T-cell (primary cell): ENCODE measurements at places on chromosomes 12 and 14.
A peak's percentile ranks its signal among the peaks of the same experiment; 100 is the strongest.

GRCh38 chr12:25960961-25961360 is 2.5 kb downstream of the RASSF8 start:
- DNase-seq = no peak

DNA sequence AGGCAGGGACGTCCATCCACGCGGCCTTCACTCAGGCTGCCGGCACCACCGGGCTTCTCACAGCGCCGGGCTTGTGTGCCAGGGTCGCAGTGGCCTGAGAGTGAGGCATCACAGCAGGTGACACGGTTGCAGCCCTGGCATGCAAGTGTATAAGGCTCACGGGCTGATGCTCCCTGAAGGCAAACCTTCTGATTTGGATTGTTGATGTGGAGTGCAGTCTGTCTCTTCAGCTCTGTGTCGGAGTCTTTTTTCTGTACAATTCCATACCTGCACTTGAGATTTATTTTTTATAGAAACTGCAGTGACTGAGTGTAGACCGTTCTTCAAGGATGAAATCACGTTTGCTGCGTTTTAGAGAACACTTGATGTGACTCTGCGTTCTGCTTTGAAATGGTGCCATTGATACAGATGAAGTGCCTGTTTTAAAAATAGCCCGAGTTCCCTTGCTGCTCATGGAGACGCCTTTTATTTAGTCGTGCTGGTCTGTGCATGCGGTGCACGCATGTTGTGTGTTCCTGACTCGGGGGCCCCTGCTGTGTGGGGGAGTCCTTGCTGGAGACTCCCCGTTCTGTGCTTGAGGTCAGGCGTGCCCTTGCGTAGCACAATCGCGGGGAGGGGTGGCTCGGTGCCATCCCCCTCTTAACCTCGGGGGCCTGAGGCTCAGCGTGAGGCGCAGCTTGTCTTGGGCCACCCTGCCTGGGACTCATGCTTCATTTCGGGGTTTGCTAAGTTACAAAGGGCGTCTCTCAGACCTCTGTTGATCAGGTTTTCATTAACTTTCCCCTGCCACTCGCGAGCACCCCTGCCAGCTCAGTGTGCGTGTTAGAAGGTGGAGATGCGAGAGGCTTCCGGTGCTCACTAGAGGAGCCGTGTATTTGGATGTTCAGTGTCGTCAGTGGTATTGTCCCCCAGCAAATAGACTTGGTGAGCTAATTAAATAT is 21.6 kb upstream of the AMN start:
- DNase-seq = peak; percentile 41

DNA sequence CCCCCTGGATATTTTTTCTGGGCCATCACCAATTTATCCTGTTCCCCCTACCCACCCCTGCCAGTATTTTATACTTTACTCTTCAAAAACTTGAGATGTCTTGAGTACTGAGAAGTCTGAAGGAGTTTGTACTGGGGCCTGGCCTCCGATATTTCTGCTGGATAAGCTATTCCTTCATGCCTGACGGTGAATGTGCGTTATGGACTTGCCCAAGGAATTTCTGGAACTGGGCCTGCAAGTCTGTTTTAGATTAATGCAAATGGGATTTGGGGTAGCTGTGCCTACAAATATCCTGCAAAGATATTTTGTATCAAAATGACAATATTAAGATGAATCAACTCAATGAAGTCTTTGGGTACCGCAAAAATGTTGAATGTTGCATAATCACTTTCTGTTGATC is at the start of gene PTCSC3:
TSS of gene PTCSC3 (minus strand) at position 199 of the 400 bp plus-strand sequence.
- no peak for DNase-seq

DNA sequence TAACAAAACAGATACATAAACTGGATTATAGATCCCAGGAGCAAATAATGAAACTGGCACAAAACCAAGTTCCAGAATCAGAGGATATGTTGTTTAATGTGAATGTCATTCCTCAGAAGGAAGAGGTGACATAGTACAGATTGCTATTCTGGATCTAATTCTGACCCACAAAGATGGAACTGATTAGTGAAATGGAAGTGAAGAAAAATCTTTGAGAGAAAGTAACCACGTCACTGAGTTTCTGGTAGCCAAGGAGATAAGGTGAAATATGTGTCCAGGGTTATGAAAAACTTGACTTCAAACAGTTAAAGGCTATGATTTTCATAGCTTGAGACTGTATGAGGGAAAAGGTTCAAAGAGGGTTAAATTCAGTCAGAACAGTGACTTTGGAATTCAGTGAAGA is 8.3 kb downstream of the OR10AD1 start:
- no peak for DNase-seq

DNA sequence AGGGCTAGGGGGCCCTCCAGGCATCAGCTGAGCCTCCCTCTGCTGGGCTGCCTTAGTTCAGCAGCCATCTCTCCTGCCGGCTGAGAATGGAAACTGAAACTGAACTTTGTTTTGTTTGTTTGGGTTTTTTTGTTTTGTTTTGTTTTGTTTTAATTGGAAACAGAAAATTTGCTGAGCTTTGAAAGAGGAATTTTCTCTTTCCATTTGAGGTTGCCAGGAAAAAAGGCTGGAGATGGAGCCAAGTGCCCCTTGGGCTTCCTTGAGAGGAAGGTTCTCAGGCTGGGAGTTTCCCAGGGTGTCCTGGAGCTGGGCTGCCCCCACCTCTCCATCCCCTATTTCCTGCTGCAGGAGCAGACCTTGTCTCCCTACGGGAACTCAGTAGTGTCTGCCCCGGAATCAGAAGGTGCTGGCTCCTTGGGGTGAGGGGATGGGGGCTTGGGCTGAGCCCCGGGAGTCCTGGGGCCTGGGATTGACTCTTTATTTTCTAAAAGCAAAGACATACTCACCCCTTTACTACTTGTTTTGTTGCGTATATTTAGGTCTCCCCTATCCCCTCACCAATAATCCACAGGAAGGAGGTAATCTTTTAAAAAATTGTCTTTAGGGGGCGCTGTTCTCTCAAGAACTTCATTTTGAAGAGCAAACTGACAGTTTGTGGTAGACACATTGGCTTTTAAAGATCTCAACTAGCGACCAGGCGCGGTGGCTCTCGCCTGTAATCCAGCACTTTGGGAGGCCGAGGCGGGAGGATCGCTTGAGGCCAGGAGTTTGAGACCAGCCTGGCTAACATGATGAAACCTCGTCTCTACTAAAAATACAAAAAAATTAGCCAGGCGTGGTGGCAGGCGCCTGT is 21.3 kb upstream of the OASL start:
- peak; percentile 52 for DNase-seq

DNA sequence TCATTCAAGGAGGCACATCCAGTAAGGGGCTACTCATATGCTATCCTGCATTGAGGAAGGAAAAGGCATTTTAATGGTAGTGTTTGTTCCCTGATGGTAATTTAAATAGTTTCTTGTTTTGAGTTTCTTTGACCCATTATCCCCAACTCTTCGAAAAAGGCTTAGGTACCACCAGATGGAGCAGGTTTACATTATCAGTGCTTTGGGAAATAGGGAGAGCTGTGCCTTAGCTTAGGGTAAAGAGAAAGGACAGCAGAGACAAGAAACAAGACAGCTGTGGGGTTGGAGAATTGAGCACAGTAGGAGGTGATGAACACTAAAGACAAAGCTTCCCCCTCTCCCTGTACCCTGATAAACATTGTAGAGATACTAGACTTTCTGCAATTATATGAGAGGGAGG is 29.1 kb upstream of the HELB start:
- no peak for DNase-seq

- DNase-seq = no peak
These were observed 148.2 kb upstream of the LMNTD1 start for GRCh38 chr12:25701290-25701689.

DNA sequence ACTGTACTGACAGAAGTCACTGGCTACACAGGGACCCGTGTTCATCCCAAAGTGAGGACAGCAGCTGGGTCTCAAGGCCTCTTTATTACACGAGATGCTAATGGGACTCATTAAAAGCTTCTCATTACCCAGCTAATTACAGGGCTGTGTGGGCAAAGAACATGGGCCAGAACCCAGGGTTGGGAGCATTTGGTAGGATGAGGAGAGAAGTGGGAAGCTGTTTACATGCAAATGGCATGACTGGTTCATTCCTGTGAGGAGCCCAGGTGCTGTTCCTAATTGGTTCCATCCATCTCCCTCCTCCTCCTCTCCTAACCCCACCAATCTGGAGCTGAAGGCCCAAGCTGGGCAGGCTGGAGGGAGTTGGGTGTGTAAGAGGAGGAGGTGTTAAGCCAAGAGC is 8.9 kb upstream of the TAC3 start:
- DNase-seq = no peak

DNA sequence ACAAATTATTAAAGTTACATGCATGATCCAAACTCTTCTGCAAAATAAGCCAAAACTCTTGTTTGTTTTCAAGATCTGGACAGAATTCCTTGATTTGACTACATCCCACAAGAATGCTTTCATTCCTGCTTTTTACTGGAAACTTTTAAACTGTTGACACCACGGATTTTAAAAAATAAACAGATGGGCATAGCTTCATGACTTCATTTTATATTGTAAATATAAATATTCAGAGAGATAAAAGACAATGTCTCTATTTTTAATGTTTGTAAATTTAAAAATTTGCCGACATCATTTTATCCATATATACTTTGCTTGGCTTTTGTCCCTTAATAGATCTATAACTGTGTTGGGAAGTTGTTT is 134.3 kb upstream of the DCN start:
- DNase-seq = no peak

DNA sequence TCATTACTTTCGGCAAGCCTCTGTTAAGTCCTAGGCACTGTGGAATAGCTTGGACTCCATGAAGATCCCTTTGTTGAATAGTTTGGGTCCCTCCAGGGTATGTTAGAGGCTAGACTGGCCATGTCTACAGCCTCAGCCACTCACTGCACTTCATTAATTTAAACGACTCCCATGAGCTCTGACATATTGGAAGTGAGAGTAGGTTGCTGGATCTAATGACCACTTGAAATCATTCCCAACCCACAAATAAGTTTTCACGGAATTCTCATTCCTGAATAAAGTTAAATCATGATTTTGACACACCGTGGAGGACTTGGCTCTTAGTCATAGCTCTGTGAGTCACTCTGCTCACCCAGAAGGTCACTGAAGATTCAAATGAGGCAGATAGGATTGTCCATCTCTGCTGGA is 21.4 kb upstream of the APPL2 start:
- no peak for DNase-seq

GRCh38 chr12:72546106-72546505 is 273.9 kb downstream of the TRHDE start:
- DNase-seq = no peak

GRCh38 chr14:99244367-99244901 is 27.6 kb downstream of the BCL11B start:
- DNase-seq = no peak

GRCh38 chr12:131773582-131774221 is 54.5 kb upstream of the MMP17 start:
- no peak for DNase-seq

DNA sequence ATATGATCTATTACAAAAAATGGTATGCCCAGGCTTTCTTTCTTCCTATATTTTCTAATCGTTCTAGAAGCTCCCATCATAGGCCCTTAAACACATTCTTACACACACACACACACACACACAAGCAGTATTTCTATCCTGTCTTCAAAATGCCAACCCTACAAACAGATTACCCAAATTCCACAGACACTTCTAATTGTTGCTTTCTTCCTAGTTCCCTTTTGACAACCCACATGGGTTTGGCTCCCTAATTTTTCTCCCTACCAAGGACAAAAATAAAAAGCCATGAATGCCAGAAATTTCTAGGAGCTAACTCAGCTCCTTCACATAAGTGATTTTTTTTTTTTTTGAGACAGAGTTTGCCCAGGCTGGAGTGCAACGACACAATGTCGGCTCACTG is 60.3 kb upstream of the NTF3 start:
- DNase-seq = no peak

DNA sequence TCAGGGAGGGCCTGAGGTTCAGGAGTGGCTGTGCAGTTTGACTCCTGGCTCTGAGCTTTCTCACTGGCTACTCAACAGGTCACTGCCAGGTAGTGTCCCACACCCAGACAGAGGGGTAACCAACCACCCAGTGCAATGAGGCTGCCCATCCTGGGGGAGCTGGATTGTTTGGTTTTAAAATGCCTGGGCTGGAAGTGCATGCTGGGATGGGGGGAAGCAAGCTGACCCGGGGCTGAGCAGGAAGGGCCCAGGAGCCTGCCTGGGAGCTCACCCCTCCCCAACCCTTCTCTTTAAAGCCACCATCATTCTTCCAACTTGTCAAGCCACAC is 12.6 kb upstream of the ABHD12B start:
- DNase-seq = no peak

DNA sequence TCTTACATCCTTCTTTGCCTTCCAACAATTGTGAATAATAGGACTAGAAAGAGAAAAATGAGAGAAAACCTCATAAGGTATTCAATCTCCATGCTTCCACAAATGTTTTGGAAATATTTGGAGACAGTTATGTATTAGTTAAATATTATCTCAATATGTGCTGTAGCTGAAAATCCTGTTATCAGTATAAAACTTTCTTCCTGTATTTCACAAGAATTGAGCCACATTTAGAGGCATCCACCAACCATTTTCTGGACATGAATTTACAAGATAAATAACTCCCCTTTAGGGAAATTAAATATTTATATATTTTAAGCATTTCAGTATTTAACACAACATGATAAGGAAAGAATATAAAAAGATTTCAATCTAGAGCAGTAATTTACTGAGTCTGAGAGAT is 200.3 kb downstream of the GPHN start:
- DNase-seq = no peak

DNA sequence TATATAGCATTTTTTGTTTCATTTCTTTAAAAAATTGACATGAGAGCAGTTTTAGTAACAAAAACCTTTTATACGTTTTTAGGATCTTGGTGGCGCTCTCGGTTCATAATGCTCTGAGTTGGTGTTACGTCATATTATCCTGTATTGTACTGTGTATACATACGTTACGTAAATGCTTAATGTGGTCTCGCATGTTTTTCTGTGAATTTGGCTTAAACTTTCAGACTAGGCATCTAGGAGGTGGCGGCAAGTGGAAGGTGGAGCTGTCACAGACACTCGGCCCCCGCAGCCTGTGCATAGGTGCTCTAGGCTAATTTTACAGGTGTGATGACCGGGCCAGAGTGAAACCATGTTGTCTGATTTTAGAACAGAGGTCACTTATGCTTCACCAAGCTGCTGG is 60.0 kb downstream of the PPP2R5C start:
- peak; percentile 72 for DNase-seq

- no peak for DNase-seq
These were observed 45.3 kb downstream of the IFNG-AS1 start for GRCh38 chr12:68034567-68034966.

DNA sequence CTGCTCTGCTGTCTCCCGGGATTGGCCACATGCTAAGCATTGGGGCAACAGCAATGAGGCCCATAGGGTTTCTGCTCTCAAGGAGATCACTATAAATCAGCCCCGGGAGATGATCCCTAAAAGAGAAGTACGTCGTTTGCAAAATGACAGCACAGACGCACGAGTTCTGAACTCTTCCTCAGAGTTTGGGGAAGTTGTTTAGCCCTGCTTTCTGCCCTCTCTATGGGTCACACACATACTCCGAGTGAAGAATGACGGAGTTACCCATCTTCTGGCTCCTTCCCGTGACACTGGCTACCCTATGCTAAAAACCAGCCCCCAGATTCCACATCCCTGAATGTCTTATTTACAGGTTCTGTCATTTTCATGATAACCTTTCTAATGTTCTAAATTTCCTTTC is 258.0 kb upstream of the PLEKHG7 start:
- no peak for DNase-seq

GRCh38 chr14:89537911-89538310 is 120.9 kb upstream of the FOXN3 start:
- DNase-seq = no peak
